ENCODE measurements at places on chromosomes 4 and X.

DNA sequence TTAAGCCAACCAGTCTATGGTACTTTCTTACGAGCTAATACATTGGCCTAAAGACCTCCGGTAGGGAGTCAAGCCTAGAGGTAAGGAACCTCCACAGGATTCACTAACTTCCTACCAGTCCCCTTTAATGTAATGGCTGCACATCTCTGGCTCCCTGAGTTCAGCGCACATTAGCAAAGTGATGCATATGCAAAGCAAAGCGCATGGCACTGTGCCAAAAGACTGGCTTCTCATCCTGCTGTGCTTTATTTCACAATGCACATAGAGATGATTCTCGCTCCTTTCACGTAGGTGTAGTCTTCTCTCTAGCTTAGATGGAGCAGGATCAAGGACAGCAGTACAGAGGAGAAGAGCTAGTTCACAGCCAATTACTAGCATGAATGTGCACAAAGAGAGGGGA, 14.6 kb upstream of the CLTRN start:
- DNase-seq, result no peak

GRCh38 chrX:47623540-47624027, 3.9 kb upstream of the SYN1 start:
- no peak for DNase-seq

GRCh38 chrX:19195243-19195610, 73.0 kb upstream of the ADGRG2 start:
- no peak for DNase-seq

DNA sequence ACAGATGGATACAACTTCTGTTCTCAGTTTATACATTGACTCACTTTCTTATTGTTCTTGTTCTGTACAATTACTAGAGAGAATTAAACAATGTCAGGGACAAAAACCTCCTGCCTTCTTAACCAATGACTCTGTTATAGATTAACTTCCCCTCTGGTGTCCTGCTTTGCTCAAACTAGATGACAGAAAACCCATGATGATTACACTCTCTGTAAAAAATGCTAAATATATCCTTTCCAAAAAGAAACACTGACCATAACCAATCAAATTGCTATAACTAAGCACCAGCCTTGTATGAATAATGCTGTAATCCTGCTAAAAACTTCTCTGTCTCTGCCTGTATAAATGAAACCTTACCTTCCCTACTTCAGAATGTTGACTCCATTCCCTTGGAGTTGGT, 29.8 kb upstream of the IL13RA2 start:
- DNase-seq, result no peak

GRCh38 chr4:95715830-95716229, 124.1 kb upstream of the PDHA2 start:
- DNase-seq, result no peak

All from stimulated activated CD8-positive, alpha-beta memory T cell treated with anti-CD3 and anti-CD28 coated beads, Interleukin-4, amount 100 ng/mL, for 1 hour (primary cell).